HCEC 1CT (cell line): ENCODE measurements at places on chromosomes 2 and 18.

GRCh38 chr2:17749753-17750438 is 3.7 kb downstream of the SMC6 start:
- no peak for DNase-seq

DNA sequence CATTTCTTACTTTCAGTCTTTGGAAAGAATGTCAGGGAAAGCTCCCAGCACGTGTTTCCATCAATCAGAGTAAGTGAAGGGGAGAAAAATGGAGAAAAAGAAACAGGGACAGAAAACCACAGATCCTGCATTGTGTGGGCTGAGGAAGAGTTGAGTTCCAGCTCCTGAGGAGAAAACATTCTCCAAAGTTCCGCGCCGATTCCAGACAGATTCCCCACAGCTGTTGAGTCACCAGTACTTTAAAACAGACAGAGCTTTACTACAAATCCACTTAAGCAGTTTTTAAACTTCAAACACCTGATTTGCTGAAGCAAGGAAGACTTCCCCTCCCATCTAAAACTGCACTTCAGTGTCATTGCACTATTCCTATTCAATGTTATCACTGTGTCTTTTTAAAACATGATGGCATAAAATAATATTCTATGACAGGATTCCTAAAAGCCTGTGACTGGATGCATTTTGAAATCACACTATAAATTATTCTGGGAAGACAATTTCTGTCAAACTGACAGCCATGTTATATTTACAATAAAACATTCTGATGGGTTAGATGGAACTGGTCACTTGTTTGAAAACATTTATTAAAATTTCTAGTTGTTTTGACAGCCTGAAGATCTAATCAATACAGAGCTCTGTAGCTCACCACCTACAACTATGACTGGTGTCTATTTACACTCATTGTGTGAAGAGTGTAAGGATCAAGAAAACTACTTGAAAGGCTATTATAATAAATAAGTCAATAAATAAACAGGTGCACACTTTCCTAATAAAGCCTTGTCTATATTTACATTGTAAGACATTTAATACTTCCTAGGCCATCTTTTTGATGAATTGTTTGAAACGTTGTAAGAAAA is 40.9 kb downstream of the TCF4 start:
- DNase-seq: peak; percentile 8

DNA sequence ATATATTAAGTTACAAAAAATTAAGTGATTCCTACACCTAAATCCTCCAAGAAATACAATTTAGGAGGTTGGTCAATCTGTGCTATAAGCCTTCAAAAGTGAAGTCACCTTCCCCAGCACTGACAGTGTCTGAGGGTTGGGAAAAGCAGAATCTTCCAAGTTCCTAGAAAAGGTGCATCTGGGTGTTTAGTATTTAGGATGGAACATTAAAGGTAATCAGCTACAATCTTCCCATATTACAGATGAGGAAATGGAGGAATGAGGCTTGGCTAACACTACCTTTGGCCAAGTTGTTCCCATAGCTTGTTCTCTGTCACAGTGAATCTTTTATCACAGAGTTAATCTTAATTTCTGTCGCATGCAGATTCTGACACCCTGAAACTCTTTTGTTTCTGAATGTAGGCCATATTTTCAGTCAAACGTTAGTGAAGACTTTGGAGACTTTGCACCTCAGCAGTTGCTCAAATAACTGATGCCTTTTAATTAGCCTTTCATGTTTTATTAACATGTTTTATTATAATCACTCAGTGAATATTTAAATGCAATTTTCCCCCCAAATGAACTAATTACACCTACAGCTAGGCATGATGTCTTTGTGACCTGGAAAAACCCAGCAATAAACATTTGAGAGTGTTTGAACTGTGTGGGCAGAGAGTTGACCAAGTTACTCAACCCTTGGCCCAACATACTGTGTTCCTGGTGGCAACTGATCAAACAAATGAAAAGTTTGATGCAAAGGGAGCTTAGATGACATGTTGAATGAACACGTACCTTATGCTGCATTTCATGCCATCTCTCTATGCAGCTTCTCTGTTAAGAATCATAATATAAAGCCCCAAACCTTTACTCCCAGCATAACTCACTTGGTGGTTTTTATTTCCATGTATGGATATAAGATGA is 17.6 kb downstream of the FN1 start:
- no peak for DNase-seq

GRCh38 chr2:219642069-219642454 is 14.6 kb downstream of the SLC4A3 start:
- no peak for DNase-seq

DNA sequence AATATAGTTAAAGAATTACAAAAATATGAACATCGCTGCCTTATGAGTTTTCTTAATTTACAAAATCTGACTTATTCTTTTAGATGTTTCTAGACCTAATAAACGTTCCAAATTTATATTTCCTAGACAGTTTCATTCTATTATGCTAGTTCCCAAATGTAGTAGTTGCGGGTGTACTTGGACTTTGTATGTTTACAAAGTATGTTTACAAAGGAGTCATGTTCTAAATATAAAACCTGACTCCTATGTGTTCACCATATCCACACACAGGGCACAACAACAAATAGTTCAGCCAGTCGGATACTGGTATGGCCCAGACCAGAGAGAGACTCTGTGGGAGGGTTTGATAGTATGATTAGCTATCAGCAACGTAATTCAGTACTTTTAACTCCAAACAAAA is 230.7 kb downstream of the KCNH7 start:
- no peak for DNase-seq

DNA sequence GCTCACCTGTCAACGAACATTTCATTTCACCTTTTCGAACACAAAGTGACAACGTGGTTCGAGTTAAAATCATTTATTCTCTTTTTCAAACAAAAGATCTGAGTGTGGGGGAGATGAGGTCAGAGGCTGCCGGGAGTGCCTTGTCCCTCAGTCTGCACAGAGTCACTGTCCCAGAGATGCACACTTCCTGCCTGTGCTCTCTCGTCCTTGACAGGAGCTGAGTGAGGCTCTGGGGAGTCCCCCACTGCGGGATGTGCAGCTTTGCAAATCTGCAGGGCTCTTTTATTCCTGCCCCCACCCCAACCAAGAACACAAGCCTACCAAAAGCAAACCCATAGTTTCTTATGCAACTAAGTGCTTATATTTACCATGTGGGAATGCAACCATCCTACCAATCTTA is 497.8 kb downstream of the EIPR1 start:
- DNase-seq: no peak

DNA sequence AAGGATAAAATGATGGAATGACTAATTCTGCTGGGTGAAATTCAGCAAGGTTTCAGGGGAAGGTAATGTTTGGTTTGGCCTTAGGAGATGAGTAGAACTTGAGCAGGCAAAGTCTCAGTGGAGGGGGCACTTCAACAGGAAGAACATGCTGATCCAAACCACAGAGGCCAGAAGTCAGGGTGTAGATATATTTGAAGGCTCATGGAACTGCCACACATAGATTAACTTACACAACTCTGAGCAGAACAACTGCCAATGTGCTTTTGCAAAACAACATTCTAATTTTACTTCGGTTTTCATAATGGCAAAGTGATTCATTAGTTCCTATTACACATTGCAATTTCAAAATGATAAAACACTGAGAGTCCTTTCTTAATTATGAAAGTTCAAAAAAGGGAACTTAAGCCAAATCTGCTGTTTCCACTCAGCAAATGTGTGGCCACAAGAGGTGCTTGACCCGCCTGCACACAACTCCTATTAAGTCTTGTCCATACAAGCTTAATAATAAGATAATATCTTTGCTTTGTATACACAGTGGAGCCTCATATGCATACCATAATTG is 284.8 kb downstream of the MREG start:
- DNase-seq: peak; percentile 100

DNA sequence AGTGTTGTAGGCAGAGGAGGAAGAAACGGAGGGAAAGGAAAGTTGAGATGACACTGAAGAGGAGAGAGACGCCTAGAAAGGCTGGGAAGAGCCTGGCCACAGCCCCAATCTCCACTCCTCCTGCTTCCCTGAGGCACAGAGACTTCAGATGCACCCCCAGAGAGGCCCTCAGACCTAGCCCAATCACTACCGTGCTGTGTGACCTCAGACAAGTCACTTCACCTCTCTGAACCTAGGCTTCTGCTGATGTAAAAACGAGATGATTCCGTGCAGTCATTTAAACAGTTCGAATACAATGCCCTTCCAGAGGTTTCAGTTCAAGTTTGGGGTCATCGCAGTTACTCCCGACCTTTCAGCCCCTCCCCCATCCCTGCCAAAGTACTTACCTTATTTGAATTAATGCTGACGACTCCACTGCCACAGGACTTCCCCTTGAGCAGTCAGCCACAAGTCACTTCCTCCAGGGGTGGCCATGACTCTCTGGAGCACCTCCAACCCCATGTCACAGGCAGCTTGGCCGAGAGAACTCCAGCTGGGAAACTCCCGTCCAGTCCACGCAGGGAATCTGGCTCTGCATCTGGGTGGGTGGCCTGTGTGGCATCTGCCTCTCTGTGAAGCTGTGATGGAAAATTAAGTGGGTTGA is 105.2 kb upstream of the ID2 start:
- DNase-seq: no peak

DNA sequence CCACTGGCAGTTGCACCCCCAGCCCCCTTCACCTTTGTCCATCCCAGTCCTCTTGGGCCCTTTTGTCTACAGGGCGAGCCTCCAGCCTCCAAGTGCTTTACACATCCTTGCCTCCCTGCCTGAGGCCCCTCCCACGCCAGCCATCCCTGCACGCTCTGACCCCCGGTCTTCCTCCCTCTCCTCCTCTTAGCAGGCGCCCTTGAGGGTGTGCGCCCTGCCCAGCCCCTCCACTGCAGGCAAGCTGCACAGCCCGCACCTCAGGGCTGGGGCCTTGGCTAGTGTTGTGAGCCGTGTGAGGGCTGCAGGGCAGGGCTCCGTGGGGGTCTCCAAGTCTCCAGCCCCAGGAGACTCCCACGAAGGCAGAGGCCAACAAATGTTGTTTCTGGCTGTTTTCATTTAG is 6.9 kb downstream of the BOK start:
- DNase-seq: no peak

DNA sequence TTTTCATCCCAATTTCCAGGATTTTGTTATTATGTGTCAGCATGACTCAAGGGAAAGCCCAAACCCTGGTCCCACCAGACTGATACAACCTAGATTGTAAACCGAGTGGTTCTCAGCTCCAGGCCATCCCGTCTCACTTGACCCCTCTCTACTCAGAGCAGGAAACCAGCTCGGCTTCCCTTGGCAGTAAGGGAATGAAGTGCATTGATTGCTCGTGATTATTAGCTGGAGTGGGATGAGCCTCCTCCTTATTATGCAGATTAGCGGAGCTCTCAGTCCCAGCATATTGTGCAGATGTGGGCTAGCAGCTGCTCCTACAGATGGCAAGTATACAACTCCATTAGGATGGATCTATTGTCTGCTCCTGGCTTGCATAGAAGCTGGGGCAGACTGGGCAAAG is 167.6 kb downstream of the LNPK start:
- no peak for DNase-seq

DNA sequence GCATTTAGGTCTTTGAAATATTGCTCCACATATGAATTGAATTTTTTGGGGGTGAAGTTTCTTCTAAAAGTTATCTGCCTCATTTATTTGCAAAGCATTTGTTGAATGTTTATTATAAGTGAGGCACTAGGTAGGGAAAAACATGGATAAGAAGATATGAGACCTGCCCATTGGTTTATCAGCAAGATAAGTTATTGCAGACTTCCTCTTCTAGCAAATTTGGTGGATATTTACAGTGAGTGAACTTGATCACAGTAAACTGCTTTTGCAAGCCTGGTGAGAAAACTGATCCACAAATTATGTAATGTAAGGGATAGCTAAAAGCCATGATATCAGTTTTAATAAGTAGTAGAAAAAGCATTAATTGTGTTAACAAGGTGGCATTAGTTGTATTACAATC is 364.8 kb downstream of the SOCS6 start:
- DNase-seq: no peak

- no peak for DNase-seq
Observed at GRCh38 chr2:240162032-240162431, 21.6 kb upstream of the OTOS start.

- peak; percentile 27 for DNase-seq
Observed at GRCh38 chr2:194004590-194005206, 1652.3 kb upstream of the SLC39A10 start.
